Endothelial cell (in vitro differentiated cells): ENCODE measurements at places on chromosomes 6 and 20. TPM values are rescaled to one million over a fixed set of nuclear protein-coding genes. Genes with fewer than 3 reads are reported as not detected.

The PLAGL1 gene
- 294 TPM for total RNA-seq

The DSTN gene
- total RNA-seq, result 142 TPM

The SEMG1 gene
- total RNA-seq, result not detected

The NDRG3 gene
- 14.2 TPM for total RNA-seq

The MEP1A gene
- not detected for total RNA-seq

The HRH3 gene
- not detected for total RNA-seq

The MYL9 gene
- total RNA-seq, result 128 TPM

The TGM3 gene
- total RNA-seq, result not detected

The POPDC3 gene
- total RNA-seq, result 5.2 TPM

The TRIM15 gene
- total RNA-seq, result not detected

The LYRM2 gene
- total RNA-seq, result 16.0 TPM

The OR2J3 gene
- not detected for total RNA-seq

The SNPH gene
- total RNA-seq, result 8.4 TPM

The TFAP2D gene
- total RNA-seq, result 0.31 TPM
